ENCODE measurements at places on chromosomes 7 and 10. TPM values are rescaled to one million over a fixed set of nuclear protein-coding genes. Genes with fewer than 3 reads are reported as not detected.

GRCh38 chr7:122301858-122302760, 2.4 kb downstream of the FEZF1 start:
- peaks cover 25% of the 10 kb centered on the region for H3K4me1 ChIP-seq
- H3K36me3 ChIP-seq = no peaks in the 10 kb centered on the region
- H3K27me3 ChIP-seq = peaks cover 100% of the 10 kb centered on the region

DNA sequence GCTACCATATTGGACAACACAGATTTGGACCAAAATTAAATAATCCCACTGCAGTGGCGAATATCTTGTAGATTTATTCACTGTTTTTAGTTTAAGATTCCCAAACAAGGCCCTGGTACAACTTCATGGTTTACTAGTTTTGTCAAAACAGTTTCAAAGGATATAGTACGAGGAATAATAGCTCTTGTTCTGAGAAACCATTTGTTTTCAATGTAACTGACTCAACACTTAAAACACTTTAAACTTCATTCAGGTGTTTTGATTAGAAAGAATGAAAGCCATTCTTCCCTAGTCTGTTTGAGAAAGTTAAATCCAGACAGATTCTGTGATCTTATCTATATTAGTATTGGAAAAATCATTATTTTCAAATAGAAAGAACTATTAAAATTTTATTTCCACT, 276.4 kb upstream of the MKLN1 start:
- no peak overlapping the region for H3K4me3 ChIP-seq
- H3K4me1 ChIP-seq = no peaks in the 10 kb centered on the region
- H3K27me3 ChIP-seq = no peaks in the 10 kb centered on the region
- no peak overlapping the region for H3K27ac ChIP-seq
- H3K36me3 ChIP-seq = no peaks in the 10 kb centered on the region

GRCh38 chr7:44693641-44694313, 54.9 kb upstream of the ZMIZ2 start:
- H3K4me3 ChIP-seq = no peak overlapping the region
- no peaks in the 10 kb centered on the region for H3K27me3 ChIP-seq
- H3K27ac ChIP-seq = no peak overlapping the region
- no peak for DNase-seq

GRCh38 chr10:62511238-62511637, 137.1 kb downstream of the ZNF365 start:
- no peak overlapping the region for H3K4me3 ChIP-seq
- H3K27ac ChIP-seq = no peak overlapping the region
- H3K27me3 ChIP-seq = no peaks in the 10 kb centered on the region
- H3K36me3 ChIP-seq = no peaks in the 10 kb centered on the region

Gene RPEL1
- not detected for polyA plus RNA-seq
